ENCODE measurements at places on chromosomes 5 and 9.

DNA sequence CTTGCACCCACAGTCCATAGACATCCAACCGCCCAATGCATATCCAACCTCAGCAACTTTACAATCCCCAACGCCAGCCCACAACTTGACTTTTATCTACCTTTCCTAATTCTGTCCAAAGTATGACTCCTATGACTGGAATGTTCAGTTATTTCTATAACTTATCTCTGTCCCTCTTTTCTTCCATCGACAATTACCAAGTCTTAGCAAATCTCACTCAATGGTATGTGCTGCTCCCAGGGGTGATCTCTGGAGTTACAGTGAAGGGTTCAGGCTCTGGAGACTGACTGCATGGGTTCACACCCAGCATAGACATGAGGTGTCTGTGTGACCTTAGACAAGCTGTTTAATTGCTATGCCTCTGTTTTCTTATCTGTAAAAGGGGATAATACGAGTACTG lies 106.9 kb downstream of the SPOCK1 start:
- DNase-seq: no peak

DNA sequence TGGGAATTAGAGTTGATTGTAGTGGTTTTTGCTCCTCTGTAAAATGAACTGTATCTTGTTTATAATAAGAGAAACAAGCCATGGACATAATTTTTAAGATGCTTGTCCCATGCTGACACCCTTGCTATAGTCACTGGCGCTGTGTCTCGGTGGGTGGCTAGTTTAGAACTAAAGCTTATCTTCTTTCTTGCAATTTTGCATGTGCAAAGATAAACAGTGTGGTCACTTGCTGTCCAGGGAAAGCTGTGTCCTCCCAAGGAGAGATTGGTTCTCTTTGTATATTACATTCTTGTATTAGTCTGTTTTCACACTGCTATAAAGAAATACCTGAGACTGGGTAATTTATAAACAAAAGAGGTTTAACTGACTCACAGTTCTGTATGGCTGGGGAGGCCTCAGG lies 143.8 kb downstream of the MELK start:
- no peak for DNase-seq

GRCh38 chr5:153486771-153487170 lies 3.7 kb upstream of the GRIA1 start:
- no peak for DNase-seq

DNA sequence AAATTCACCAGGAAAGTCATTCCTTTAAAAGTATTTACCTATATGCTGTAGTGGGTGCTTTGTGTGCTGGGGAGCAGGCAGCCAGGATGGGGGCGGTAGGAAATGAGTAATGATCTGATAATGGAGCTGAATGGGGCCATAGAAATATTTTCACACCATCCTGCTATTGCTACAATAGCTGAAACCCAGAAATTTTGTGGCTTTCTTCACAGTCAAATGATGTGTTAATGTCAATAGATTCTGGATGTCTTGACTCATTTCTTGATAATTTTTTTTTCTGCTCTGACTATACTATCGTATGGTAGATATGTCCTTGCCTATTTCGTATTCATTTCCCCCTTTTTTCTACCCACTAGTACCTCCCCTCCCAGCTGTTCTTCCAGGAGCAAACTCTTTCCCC lies 59.5 kb downstream of the RORB start:
- DNase-seq: peak; percentile 3

DNA sequence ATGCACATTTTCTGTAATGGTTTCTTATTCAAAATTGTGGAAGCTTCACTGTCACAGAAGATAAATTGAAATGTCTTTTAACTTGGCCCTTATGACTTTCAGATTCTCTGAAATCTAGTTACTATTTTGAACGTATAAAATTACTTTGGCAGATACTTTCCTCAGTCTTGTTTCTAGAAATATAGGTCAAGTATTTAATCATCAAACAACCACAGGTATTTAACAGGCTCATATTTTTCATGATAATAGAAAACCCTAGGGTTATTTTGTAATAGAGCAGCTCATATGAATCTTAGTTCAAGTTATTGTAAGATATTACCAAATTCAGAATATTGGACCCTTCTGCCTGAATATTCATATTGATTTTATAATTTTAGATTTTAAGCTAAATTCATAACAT lies 236.0 kb upstream of the CDH18 start:
- no peak for DNase-seq

- DNase-seq: no peak
These were observed 105.6 kb downstream of the KCTD16 start for GRCh38 chr5:144276034-144276822.

- no peak for DNase-seq
These were observed 559.0 kb upstream of the FTMT start for GRCh38 chr5:121292664-121293063.

- no peak for DNase-seq
These were observed 209.0 kb downstream of the SEC61B start for GRCh38 chr9:99431103-99431502.

All from stimulated activated CD4-positive, alpha-beta T cell treated with anti-CD3 and anti-CD28 coated beads, Interleukin-15, amount 100 ng/mL, for 48 hours (primary cell).